Stimulated activated CD4-positive, alpha-beta T cell treated with anti-CD3 and anti-CD28 coated beads, TNF-alpha, amount 100 ng/mL, for 24 hours (primary cell): ENCODE measurements at places on chromosomes 7 and 10.

- no peak for DNase-seq
Measured at GRCh38 chr7:47816647-47817046, 131.6 kb downstream of the PKD1L1 start.

DNA sequence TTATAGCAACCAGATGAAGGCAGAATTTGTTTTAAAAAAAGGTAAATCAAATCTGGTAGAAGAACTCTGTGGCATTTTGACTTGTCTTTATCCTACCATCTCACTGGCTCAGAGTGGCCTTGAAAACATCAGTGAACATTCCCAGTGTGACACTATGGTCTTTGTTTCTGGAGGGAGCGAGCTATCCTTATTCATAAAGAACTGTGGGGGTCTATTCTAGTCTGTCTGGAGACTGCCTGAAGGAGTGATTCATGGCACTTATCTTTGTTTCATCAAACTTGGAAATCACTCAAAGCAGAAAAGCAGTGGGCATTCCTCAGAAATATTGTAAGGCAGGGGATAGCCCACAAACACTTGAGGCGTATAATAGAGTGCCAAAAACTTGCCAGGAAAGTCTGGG, 719.1 kb downstream of the PCDH15 start:
- no peak for DNase-seq

DNA sequence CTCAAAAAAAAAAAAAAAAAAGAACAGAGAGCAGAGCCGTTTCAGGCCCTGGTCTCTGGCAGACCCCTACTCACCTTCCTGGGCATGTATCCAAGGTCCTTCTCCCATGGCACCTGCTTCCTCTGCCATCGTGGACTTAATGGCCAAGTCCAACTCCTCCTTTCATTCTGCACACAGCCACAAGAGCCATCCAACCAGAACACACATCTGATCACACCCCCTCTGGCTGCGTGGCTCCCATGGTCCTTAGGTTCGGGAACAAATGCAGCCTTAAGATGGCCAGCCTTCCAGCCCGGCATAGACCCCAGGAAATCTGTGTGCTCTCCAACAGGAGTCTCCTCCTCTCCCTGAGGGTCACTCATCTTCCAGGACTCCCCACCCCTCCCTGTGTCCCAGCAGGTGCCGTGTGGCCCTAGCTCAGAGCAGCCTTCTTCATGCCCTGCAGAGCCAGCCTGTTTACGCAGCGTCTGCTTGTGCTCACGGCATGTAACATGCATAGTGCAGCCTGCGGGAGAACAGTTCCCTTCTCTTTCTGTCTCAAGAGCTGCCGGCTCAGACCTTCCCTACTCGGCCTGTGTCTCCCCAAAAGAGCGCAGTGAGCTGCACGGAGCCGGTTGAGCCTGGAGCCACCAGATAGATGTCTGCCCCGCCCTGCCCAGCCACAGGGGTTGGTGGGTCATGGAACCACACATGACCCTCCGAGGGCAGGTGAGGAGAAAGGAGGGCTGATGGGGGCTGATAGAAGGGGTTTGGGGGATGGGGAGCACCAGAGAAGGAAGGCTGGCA, 157.3 kb downstream of the NRF1 start:
- DNase-seq: no peak

- no peak for DNase-seq
Measured at GRCh38 chr7:94003446-94004023, 620 bp downstream of the BET1 start.

DNA sequence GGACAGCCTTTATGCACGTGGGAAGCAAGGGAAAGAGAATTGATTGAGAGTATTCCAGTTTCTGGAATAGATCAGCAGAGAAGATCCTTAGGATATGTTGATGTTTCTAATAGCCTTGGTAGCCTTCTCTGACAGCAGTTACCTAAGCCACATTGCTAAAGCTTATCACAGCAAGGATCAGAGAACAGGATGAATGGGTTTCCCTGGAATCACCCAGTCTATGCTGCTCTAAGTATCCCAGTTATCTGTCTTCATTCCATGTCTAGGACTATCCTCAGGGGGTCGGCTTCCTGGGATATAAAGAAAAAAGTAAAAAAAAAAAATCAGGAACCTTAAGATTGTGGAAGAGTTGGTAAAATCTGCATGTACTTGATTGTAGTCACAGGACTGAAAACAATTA, 352.0 kb upstream of the AKR1E2 start:
- no peak for DNase-seq

GRCh38 chr10:27440478-27440877, 63.6 kb upstream of the RAB18 start:
- DNase-seq: no peak

- no peak for DNase-seq
Measured at GRCh38 chr10:3805791-3806461, 20.9 kb upstream of the KLF6 start.

DNA sequence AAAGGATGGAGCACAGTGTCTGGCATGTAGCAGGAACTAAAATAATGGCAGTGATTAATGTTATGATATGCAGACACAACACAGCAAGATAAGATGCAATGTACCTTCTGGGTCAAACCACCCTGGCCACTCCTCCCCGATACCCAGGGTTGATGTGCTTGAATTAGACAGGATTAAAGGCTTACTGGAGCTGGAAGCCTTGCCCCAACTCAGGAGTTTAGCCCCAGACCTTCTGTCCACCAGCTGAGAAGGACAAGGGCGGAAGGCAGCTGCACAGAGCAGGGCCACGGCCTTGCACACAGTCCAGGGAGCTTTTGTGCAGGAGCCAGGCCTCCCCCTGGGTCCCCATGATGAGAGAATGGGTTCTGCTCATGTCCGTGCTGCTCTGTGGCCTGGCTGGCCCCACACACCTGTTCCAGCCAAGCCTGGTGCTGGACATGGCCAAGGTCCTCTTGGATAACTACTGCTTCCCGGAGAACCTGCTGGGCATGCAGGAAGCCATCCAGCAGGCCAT, at the start of gene RBP3:
TSS of gene RBP3 (plus strand) at position 226 of the 514 bp plus-strand sequence. CDS start at position 348, 122 bp downstream.
- DNase-seq: no peak

DNA sequence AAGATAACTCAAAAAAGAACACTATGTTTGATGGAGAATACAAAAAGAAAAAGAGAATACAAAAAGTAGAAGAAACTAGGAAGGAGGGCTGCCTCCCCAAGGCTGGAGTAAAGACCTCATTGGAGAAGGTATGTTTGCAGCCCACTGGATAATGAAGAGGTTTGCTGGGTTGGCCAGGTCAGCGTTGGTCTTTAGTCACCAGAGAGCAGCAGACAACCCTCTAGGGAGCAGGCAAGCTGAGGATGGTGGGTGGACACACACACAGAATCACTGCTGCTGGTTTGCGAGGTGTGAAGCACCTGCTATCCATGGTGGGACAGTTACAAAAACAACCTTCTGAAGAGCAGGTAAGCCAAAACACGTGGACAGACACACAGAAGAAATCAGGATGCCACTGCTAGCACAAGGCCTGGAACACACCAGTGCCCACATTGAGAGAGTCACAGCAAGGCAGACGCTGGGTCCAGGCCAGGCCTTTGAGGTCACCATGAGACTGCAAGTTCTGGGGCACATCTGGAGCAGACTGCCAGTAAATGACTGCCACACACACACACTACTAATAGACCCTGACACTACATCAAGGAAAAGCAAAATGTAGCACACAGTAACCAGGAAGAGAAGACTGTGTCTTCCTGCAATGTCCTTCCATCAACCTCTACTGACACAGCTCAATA, 43.0 kb downstream of the MTERF1 start:
- DNase-seq: no peak

GRCh38 chr10:124996127-124996853, 54.4 kb downstream of the ZRANB1 start:
- no peak for DNase-seq

DNA sequence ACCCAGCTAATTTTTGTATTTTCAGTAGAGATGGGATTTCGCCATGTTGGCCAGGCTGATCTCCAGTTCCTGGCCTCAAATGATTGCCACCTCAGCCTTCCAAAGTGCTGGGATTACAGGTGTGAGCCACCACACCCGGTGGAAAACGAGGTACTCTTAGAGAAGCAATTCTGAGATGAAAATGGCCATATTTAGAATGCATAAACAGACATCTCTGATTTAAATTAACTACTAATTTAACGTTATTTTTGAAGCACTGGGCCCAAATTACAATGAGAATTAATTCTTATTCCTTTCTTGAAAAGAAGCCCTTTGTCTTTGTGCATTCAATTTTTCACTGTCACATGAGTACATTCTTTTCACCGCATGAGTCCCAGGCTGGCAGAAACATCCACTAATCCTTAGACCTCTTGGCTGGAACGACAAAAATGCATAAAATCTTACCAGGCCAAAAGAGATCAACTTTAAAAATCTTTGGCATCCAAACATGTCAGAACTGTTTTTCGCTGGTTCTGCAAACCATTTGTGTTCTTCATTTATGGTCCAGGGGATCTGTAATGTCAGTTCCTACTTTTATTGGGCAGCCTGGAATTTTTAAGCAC, 60.1 kb upstream of the CAPZA2 start:
- no peak for DNase-seq

GRCh38 chr7:151246102-151246850, 2.2 kb downstream of the SMARCD3 start:
- DNase-seq: no peak

DNA sequence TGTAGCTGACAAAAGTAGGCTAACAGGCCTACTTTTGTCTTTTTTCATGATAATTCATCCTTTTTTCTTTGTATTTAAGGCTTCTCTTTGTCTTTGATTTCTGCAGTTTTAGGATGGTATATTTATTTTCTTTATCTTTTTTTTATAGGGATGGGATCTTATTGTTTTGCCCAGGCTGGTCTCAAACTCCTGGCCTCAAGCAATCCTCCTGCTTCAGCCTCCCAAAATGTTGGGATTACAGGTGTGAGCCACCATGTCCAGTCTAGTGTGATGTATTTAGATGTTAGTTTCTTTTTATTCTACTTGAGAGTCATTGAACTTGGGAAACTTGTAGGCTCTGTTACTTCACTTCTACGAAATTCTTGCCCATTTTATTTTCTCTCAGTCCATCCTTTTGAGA, 35.4 kb downstream of the TRIM24 start:
- no peak for DNase-seq
